Activated T-helper 2 cell treated with anti-CD3 and anti-CD28 coated beads, Interferon-gamma antibody, Interleukin-2, Interleukin-4, amounts not matched to agents 10 μg/mL and 5 μg/mL and 100 μg/mL, durations not matched to agents 14 hours and 24 hours and 36 hours (primary cell): ENCODE measurements at places on chromosomes 5 and 9. TPM values are rescaled to one million over a fixed set of nuclear protein-coding genes. Genes with fewer than 3 reads are reported as not detected.

DNA sequence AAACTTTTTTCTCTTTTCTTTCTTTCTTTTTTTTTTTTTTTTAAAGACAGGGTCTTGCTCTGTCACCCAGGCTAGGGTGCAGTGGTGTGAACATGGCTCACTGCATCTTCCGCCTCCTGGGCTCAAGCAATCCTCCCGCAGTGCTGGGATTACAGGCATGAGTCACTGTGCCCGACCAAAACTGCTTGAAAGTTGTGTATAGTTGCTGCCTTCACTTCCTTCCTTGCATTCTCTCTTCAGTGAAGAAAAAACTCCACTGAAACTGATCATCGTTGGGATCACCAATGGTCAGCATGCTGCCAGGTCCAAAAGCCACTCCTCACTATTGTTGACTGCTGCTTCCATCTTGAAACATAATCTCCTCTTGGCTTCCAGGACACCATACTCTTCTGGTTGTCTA, 66.6 kb upstream of the CTNNA1 start:
- DNase-seq = no peak
- no peak overlapping the region for H3K4me3 ChIP-seq
- H3K27me3 ChIP-seq = peaks cover 33% of the 10 kb centered on the region
- H3K27ac ChIP-seq = no peak overlapping the region
- peaks cover 1% of the 10 kb centered on the region for H3K4me1 ChIP-seq

- no peak for DNase-seq
- H3K4me1 ChIP-seq = no peaks in the 10 kb centered on the region
- H3K36me3 ChIP-seq = peaks cover 80% of the 10 kb centered on the region
- H3K27me3 ChIP-seq = no peaks in the 10 kb centered on the region
- no peak overlapping the region for H3K27ac ChIP-seq
Observed at GRCh38 chr9:131469356-131469755, 33.4 kb upstream of the POMT1 start.

DNA sequence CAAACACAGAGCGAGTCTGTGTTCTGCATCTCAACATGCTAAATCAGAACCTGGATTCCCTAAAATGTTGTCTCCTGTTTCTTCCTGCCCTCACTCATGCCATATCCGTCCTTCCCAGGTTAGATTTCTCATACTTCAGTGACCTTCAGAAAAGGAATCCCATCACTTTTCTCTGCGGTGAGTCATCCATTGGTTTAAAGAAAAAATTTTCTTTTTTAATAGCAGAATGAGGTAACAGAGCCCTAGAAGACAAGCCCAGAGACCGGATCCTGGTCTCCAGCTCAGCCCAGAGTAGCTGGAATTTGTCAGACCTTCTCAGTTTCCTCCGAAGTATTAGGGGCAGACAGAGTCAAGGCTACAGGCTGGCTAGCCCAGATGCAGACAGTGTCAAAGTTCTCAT, 143.2 kb upstream of the DMRT1 start:
- H3K4me3 ChIP-seq = no peak overlapping the region
- H3K27ac ChIP-seq = no peak overlapping the region
- no peak for DNase-seq
- H3K4me1 ChIP-seq = peaks cover 7% of the 10 kb centered on the region
- H3K36me3 ChIP-seq = no peaks in the 10 kb centered on the region

- no peak for DNase-seq
- no peak overlapping the region for H3K4me3 ChIP-seq
- H3K27me3 ChIP-seq = no peaks in the 10 kb centered on the region
- H3K27ac ChIP-seq = peak overlapping the region; percentile 21
- peaks cover 28% of the 10 kb centered on the region for H3K4me1 ChIP-seq
- H3K36me3 ChIP-seq = no peaks in the 10 kb centered on the region
Observed at GRCh38 chr5:91178461-91178860, 204.7 kb downstream of the ARRDC3 start.

DNA sequence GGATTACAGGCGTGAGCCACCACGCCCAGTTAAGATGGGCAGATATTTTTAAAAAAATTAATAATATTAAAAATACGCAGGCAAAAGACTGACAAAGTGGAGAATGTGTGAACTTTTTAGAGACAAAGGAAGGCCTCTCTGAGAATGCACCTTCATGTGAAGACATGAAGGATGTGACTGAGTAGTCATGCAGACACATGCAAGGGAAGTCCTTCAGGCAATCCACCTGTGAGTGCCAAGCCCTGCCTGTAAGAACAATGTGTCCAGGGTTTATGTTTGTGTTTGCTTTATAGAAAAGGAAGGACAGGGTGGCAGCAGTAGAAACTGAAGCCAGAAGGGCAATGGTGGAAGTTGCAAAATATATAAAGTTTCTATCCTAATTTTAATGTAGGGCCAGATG, 169.2 kb downstream of the EDIL3 start:
- no peak for DNase-seq

- peak overlapping the region; percentile 38 for H3K4me3 ChIP-seq
- no peaks in the 10 kb centered on the region for H3K27me3 ChIP-seq
- peak overlapping the region; percentile 16 for H3K27ac ChIP-seq
- peaks cover 56% of the 10 kb centered on the region for H3K4me1 ChIP-seq
- no peak for DNase-seq
Observed at GRCh38 chr9:20551835-20552234, 70.5 kb downstream of the MLLT3 start.

DNA sequence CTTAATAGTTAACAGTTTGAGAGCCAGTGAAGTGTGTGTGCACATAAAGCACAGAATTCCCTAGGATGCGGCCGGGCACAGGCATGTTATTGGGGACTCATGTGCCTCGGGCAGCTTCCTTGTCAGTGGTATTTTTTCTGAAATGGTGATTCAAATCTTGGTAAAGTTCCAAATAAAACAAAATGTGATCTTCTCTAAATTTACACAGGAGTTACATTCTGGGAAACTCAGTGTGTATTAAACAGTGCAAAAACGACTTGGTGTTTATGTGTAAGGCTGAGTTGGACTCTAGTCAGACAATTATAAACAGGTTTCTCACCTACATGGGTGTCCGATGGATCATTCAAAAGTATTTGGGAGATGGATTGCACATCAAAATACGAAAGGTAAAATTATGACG, 48.9 kb downstream of the BOD1 start:
- no peak for DNase-seq
- H3K27ac ChIP-seq = no peak overlapping the region
- H3K36me3 ChIP-seq = no peaks in the 10 kb centered on the region
- H3K4me3 ChIP-seq = no peak overlapping the region
- no peaks in the 10 kb centered on the region for H3K4me1 ChIP-seq

GRCh38 chr5:172716796-172717313, 54.1 kb downstream of the DUSP1 start:
- no peaks in the 10 kb centered on the region for H3K36me3 ChIP-seq
- H3K4me3 ChIP-seq = no peak overlapping the region
- H3K27me3 ChIP-seq = no peaks in the 10 kb centered on the region
- no peak overlapping the region for H3K27ac ChIP-seq

- H3K4me1 ChIP-seq = peaks cover 19% of the 10 kb centered on the region
- peaks cover 18% of the 10 kb centered on the region for H3K27me3 ChIP-seq
- DNase-seq = no peak
- H3K36me3 ChIP-seq = peaks cover 3% of the 10 kb centered on the region
- H3K27ac ChIP-seq = no peak overlapping the region
- no peak overlapping the region for H3K4me3 ChIP-seq
Observed at GRCh38 chr9:7212101-7212500, 454.3 kb downstream of the KDM4C start.

DNA sequence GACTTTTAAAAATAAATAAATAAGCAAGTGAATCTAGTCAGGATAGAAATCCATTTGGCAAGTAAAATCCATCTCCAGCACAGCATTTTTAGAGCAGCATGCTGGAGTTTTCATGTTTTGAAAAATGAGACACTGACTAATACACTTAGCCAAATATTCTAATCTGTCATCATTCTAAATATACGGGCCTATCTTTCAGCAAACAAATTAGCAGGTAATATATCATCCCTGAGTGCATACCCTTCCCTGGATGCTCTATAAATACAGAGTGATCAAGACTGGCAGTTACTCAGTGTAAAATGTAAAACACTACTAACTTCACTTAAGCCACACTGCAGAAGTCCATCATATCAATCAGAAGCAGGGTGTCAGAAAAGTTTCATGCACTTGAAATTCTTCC, 58.4 kb downstream of the MLLT3 start:
- no peak overlapping the region for H3K27ac ChIP-seq
- no peak for DNase-seq
- H3K36me3 ChIP-seq = no peaks in the 10 kb centered on the region
- H3K27me3 ChIP-seq = no peaks in the 10 kb centered on the region

Gene CAMK4
- 71.8 and 76.7 TPM in 2 replicates for total RNA-seq

Gene SPAAR
- total RNA-seq = not detected in 2 replicates

- H3K36me3 ChIP-seq = no peaks in the 10 kb centered on the region
- H3K27me3 ChIP-seq = no peaks in the 10 kb centered on the region
- no peak for DNase-seq
- peaks cover 15% of the 10 kb centered on the region for H3K4me1 ChIP-seq
Observed at GRCh38 chr9:137494104-137494544, 35.0 kb upstream of the NSMF start.

- H3K4me1 ChIP-seq = no peaks in the 10 kb centered on the region
- no peak for DNase-seq
- H3K27me3 ChIP-seq = no peaks in the 10 kb centered on the region
Observed at GRCh38 chr9:115341426-115341825, 223.5 kb upstream of the TNC start.

Gene SOX30
- 0.11 TPM in 2 replicates for total RNA-seq

- no peaks in the 10 kb centered on the region for H3K4me1 ChIP-seq
- no peaks in the 10 kb centered on the region for H3K36me3 ChIP-seq
- DNase-seq = no peak
- no peak overlapping the region for H3K4me3 ChIP-seq
- H3K27me3 ChIP-seq = peaks cover 5% of the 10 kb centered on the region
Observed at GRCh38 chr5:173630724-173631365, 14.4 kb upstream of the BOD1 start.

DNA sequence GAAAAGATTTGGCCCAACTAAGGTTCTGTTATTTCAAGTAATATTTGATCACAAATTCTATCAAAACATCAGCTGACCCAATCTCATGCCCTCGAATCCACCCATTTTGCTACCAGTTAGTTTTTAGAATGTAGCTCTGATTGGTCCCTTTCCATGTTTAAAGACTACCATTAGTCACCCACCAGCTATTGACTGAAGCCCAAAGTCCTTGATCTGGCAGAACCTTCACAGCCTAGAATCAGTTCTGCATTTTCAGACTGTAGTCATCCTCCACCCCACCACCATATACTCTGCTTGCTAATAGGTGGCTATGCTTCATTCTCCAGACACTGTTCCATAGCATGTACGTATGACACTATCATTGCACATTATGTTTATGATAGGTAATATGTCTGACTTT, 182.2 kb upstream of the TARS1 start:
- no peak overlapping the region for H3K27ac ChIP-seq
- no peak for DNase-seq
- H3K27me3 ChIP-seq = no peaks in the 10 kb centered on the region
